Fibroblast of upper back skin (primary cell): ENCODE measurements at places on chromosomes 12 and 14.
A peak's percentile ranks its signal among the peaks of the same experiment; 100 is the strongest.

DNA sequence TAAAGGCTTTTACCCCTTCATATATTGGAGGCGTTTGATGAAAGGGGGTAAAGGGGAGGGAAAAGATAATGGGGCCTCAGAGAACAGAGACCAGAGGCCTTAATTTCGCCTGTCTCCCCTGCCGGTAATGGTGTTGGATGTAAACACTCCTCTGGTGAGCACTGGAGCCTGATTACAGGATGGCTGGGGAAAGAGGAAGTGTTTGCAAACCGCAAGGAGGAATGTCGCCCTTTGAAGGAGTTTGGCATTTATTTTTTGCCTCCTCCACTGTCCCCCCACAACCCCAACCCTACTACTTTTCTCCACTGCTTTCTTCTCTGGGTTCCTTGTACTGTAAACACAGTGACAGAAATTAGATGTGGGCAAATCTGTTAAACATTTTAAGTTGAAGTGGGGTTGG lies 211.9 kb upstream of the TBX3 start:
- peak; percentile 63 for DNase-seq

- DNase-seq = no peak
These were observed 96.4 kb upstream of the DCD start for GRCh38 chr12:54744590-54744989.

- DNase-seq = no peak
These were observed 467.8 kb downstream of the EGLN3 start for GRCh38 chr14:33483110-33483509.

- DNase-seq = peak; percentile 12
These were observed 121.2 kb downstream of the DIP2B start for GRCh38 chr12:50626026-50626425.

DNA sequence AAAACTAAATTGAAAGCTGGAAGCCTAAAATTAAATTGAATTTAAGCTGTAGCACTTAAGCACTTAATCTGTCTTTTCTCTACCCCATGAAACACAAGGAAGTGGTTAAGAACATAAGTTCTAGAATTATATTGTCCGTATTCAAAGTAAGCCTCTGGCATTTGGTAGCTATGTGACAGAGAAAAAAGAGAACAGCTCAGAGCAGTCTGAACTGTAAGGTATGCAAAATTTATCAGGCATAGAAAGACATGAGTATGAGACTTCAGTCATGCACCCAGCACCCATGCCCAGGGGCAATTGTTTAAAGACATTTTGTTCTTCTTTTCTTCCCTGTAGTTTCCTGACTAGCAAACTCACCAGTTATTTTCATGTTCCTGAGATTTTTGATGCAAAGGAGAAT lies 116.7 kb downstream of the KCNMB4 start:
- DNase-seq = no peak

DNA sequence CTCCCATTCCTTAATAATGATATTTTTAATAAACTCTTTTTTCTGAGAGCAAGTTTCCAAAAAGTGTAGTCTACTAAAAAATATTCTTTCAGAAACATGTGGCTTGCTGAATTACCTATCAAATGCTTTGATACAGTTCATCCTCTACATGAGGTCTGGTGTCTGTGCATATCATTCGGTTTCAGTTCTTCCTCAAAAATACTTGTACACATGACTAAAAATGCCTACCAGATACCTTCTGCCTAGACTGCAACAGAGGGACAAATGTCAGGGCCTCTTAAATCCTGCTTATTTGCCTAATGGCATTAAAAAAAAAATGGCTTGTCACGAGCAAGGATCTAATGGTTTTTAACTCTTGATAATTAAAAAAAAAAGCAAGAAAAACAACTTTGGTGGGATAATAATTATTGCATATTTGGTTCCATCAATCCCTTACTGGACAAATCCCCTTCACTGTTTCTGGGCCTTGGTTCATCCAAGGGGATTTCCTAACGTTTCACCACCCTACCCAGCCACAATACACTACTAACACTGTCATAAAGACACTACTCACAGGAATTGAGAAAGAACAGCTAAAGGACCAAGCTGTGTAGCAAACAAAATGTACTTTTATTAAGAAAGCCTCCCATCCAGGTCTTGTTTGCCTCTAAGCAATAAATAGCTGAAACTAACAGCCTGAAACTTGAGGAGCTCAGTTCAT lies 45.7 kb downstream of the PARP11 start:
- DNase-seq = no peak

DNA sequence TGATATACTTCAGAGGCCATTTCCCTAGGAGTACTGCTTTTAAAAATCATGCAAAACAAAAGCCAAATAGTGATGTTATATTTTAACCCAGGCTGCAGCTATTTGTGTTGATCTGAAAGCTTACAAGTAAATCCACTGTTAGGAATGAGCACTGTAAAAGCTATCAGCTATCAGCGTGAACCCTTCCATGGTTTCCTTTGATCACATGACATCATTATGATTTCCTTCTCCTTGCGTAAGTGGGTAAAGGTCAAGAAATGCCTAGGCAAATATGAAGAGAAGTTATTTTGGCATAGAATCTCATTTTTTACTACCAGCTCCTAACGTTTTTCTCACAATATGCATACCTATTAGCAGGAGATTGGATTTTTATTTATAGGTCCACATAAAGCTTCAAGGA lies 48.6 kb upstream of the CATSPERB start:
- DNase-seq = no peak
